ENCODE measurements at places on chromosomes 6 and 20.

- DNase-seq: no peak
Observed at GRCh38 chr6:49666930-49667757, 30.5 kb upstream of the RHAG start.

- no peak for DNase-seq
Observed at GRCh38 chr6:74249658-74250057, 553.7 kb downstream of the CD109 start.

- DNase-seq: no peak
Observed at GRCh38 chr6:166573511-166574216, 12.8 kb downstream of the RAMACL start.

DNA sequence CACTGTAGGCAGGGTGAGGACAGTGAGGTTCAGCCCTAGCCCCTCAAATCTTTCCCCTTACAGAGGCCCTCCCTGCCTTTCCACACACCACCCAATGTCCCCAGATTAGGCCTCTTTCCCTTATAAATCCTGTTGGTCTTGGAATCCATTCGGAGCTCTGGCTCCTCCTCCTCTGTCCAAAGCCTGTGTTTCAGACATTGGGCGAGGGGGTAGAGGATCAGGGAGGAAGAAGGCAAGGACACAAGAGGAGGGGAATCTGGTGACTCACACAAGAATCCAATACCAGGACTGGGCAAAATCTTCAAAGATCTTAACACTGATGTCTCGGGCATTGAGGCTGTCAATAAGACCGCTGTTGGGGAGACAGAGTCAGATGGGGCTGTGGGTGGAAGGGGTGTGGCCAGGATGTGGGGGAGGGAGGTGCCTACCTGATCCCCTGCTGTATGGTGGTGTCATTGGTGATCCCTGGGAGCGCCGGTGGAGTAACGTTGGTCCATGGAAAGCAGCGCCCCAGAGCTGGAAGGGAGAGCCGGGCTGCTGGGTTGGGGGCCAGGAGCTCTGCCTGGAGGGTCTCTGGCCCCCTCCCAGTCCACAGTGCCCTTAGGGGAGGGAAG, 7.6 kb downstream of the SLC44A4 start:
- DNase-seq: no peak

DNA sequence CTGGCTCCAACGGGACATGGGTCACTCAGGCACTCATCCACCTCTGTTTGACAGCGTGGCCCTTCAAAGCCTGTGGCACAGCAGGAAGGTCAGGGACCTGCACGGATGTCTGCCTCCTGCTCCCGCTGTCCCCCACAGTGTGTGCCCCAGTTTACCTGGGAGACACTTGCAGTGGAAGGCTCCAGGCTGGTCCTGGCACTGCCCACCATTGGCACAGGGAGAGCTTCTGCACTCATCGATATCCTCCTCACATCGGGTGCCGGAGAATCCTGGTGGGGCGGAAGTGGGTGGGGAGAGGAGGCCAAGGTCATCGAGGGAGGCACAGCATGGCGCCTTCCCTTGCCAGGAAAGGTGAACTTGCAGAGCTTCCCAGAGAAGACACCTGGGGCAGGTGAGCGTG, 6.9 kb downstream of the NOTCH4 start:
- no peak for DNase-seq

DNA sequence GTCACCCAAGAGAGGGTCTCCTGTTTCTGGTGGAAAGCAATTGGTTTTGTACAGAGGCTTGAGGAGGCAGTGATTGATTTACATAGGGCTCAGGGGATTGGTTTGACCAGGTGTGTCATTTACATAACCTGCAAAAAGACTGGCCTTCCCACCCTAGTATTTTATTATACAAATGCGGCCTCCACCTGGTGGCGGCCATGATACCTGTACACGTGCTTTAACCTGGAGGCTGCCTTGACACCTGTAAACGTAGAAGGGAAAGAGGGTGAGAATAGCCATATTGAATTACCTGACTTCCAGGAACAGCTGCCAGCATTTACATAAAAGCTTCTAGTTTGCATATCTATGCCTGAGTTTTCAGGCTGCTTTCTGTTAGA, 48.7 kb downstream of the HLA-DPB1 start:
- no peak for DNase-seq

GRCh38 chr6:44104481-44105021, 22.7 kb downstream of the MRPL14 start:
- no peak for DNase-seq

GRCh38 chr6:88266126-88266525, 100.0 kb upstream of the CNR1 start:
- DNase-seq: no peak

- DNase-seq: peak; percentile 85
Observed at GRCh38 chr20:32534661-32535240, 50.4 kb downstream of the NOL4L start.

DNA sequence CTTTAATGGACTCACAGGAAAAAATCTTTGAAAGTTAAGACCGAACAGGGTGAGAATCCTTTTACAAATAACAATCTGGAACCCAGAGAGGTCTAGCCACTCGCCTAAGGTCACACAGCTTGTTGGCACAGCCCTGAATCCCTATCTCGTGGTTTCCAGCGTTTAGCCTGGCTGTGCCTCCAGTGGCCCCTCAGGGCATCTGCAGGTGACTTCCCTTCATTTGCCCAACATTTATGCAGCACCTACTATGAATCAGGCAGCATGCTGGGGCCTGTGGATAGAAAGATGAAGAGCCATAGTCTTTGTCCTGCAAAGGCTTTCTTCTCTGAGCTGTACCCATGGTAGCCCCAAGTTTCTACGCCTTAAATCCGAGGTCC, 2.6 kb upstream of the NR2E1 start:
- DNase-seq: no peak

- no peak for DNase-seq
Observed at GRCh38 chr20:54585217-54585616, 109.8 kb downstream of the DOK5 start.

DNA sequence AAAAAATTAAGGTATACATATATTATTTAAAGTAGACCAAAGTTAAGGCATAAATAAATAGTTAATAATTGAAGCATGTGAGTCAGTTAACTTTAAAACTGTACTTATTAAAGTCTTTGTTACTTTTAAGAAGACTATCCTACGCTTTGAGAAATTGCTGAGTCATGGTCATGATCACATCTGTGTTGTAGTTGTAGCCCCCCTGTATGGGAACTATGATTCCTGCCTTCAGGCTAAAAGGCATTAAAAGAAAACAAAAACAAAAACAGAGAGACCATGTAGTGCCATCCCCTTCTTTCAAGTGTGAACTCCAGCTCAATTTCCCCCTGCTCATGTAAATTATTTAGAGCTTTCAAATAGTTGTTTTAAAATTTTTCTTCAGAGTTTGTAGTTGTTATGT, 123.4 kb downstream of the FLRT3 start:
- no peak for DNase-seq

DNA sequence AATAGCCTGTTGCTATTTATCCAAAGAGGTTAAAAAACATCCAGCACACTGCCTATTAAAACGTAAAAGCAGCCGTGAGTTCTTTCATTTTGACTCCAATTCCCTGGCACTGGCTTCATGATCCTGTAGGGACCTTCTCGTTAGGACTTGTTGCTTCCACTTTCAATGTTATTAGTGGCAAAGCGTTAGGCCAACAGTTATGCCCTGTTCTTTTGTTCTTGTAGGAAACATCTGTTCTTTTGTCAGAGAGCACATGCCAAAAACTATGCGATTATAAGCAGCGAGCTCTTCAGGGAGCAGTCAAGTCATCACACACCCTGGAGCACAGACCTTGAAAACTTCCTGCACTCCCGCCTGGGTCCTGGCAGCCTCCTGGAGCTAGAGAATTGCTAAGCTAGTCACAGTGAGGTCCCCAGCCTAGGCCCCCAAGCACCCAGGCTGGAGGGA, 609.5 kb upstream of the ARID1B start:
- no peak for DNase-seq

DNA sequence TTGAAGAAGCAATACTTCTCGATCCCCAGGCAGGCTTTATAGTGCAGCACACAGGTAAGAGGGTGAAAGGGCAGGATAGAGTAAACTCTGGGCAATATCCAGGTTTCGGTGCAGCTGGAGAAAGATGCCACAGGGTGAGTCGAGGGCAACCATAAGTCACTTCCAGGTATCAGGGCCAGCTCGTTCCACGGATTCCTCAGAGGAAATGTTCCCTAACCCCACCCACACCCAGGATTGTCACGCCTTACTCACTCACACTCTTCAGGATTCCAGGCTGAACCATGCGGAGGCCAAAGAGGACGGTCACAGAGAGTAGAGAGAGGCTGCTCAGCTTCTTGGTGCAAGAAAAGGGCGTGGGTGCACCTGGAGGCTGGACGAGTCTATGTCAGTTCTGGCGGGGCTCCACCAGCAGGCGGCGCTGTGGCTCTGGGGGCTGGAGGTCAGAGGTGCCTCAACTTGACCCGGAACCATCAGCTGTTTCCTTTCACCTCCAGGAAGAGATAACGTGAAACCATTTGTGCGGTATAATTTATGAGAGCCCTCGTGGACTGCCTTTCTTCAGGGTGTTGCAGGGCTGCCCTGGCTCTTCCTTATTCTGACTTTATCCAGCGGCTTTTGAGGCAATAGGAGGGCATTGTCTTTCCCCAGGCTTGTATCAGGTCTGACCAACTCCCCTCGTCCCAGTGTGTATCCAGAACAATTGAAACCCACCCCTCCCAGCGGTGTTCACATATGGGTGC, 14.5 kb upstream of the WFDC12 start:
- DNase-seq: peak; percentile 45

DNA sequence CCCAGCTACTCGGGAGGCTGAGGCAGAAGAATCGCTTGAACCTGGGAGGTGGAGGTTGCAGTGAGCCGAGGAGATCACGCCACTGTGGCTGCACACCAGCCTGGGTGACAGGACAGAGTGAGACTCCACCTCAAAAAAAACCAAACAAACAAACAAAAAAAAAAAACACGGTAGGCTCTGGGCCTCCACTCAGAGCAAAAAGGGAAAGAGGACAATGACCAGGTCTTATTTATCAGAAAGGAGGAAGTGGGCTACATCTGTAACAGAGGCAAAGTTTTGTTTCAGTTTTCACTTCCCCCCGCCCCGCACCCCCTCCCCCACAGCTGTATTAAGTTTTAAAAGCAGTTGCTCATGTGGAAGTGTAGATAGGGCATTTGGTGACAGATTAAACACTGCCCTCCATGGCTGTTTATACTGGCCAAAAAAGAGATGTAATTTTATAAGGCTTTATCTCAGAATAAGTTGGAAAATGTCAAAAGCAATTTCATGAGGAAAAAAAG, 114.6 kb downstream of the RCAN2 start:
- DNase-seq: no peak

GRCh38 chr20:53215166-53215565, 243.0 kb downstream of the TSHZ2 start:
- no peak for DNase-seq

DNA sequence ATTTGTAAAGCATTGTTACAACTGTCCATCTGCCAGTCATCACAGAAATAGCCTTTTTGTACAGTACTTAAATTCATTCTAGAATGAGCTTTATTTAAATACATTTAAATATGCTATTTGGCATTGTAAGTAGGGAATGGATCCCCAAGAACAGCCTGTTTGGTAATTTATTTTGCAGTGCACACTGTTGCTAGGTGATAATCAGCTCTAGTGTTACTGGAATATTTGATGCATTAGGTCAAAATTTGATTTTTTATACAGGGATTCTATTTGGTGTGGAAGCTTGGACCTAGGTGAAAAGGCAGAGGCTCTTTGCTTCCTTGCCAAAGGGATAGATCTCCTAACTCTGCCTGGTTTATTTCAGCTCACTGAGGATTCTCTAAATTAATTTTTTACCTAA, 593.7 kb downstream of the EPM2A start:
- DNase-seq: no peak

DNA sequence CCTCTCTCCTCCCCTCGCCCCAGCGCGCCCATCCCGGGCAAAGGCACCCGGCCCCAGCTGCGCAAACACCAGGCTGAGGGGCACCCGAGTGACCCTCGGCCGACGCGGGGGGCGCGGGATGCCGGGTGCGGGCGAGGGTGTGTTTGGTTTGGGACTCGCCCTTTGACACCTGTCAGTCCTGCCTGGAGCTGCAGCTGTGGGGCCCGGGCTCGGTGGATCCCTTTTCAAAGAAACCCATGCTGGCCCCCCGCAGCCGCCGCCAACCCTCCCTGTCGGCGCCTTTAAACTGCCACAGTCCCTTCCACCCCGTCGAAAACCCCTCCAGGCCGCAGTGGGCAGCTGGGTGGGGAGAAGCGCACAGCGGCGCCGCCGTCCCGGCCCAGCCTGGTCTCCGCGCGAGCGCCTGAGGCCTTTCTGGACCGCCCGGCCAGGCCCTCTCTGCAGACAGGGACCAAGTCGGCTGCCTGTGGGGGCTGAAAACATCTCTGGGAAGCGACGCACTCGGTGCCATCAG, 5.5 kb downstream of the FOXQ1 start:
- no peak for DNase-seq

GRCh38 chr6:170045563-170045960, 245.3 kb downstream of the DLL1 start:
- no peak for DNase-seq

GRCh38 chr6:167350731-167351655, 26.1 kb downstream of the TTLL2 start:
- DNase-seq: peak; percentile 90

- DNase-seq: no peak
Observed at GRCh38 chr6:121443971-121444541, 8.6 kb downstream of the GJA1 start.

DNA sequence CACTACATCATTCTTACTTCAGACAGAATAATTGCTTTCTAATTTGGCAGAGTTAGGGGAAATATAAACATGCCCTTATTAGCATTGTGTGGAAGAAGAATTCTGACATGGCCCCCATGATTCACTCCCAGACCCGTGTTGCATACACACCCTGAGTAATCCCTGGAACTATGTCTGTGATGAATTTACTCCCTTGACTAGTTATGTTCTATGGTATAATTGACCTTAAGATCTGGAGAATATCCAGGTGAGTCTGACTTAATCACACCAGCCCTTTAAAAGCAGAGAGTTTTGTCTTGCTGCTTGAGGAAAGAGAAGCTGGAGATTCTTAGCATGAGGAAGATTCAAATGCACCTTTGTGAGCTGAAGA, 262.9 kb downstream of the SOX4 start:
- DNase-seq: no peak

- DNase-seq: no peak
Observed at GRCh38 chr6:74925683-74926082, 280.2 kb downstream of the COL12A1 start.

GRCh38 chr6:44918671-44919296, 409.3 kb upstream of the RUNX2 start:
- DNase-seq: no peak

DNA sequence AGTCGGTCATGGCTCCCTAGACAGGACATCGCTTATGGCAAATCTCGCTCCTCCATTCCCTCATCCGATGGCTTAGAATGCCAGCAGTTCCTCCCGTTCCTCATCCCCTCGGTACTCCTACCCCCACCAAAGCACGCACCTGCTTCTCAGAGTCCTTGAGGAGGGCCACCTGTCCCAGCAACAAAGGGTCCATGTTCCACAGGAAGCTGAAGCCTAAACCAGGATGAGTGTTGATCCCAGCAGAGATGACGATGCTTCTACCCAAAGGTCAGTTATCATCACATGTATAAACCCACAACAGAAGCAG, 111.2 kb downstream of the THBS2 start:
- no peak for DNase-seq

DNA sequence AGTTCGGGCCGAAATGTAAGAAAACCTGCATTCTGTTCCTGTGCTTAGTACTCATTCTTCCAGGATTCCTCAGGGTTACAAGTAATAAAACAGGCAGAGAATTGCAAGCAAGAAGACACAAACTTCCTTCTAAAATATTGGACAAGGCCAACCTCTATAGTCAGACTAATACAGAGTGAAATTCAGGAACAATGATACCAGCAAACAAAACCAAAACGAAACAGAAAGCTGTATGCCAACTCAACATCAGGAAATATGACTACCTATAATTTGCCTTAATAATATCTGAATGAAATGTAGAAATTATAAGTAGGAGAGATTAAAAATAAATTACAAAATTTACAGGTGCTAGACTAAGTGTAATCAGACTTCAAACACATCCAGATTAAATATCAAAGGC, 238.8 kb downstream of the HIVEP2 start:
- DNase-seq: no peak

All from CD4-positive, alpha-beta T cell treated with Interleukin-17A for 4 hours (primary cell).